ENCODE measurements at places on chromosomes 12 and 14. TPM values are rescaled to one million over a fixed set of nuclear protein-coding genes. Genes with fewer than 3 reads are reported as not detected.

SYT10 gene
- total RNA-seq = 0.34 TPM

OTX2 gene
- not detected for total RNA-seq

GNG2 gene
- 52.2 TPM for total RNA-seq

LRRK2 gene
- 3.3 TPM for total RNA-seq

AQP2 gene
- total RNA-seq = not detected

ADGRD1 gene
- total RNA-seq = 12.9 TPM

NEUROD4 gene
- total RNA-seq = not detected

SRRM4 gene
- not detected for total RNA-seq

LRRIQ1 gene
- total RNA-seq = not detected

ACVRL1 gene
- total RNA-seq = 261 TPM

KCNH3 gene
- not detected for total RNA-seq

LPCAT3 gene
- total RNA-seq = 102 TPM

TAS2R19 gene
- total RNA-seq = 6.8 TPM

ATXN3 gene
- 29.2 TPM for total RNA-seq

C12orf76 gene
- 8.8 TPM for total RNA-seq

PROX2 gene
- 0.09 TPM for total RNA-seq

GLS2 gene
- 0.51 TPM for total RNA-seq

USP44 gene
- 1.7 TPM for total RNA-seq

IQSEC3 gene
- 2.3 TPM for total RNA-seq

KIAA0586 gene
- total RNA-seq = 17.4 TPM

RHEBL1 gene
- 0.58 TPM for total RNA-seq

HCAR2 gene
- 1.5 TPM for total RNA-seq

DACT1 gene
- total RNA-seq = 2.3 TPM

GDF3 gene
- not detected for total RNA-seq

ACSM4 gene
- total RNA-seq = not detected

RAPGEF3 gene
- 15.6 TPM for total RNA-seq

RNU4-1 gene
- 4,015 TPM for total RNA-seq

IL26 gene
- total RNA-seq = not detected

OS9 gene
- 282 TPM for total RNA-seq

TMEM52B gene
- not detected for total RNA-seq

C12orf50 gene
- 0.06 TPM for total RNA-seq

GPN3 gene
- total RNA-seq = 12.4 TPM

KRT73 gene
- total RNA-seq = not detected

AGAP2 gene
- total RNA-seq = 2.2 TPM

SERPINA9 gene
- total RNA-seq = not detected

GZMH gene
- 0.35 TPM for total RNA-seq

DHH gene
- total RNA-seq = 0.46 TPM

PCED1B gene
- total RNA-seq = 2.2 TPM

RNFT2 gene
- total RNA-seq = 2.0 TPM

LGR5 gene
- total RNA-seq = 4.4 TPM

GPRC5A gene
- 320 TPM for total RNA-seq

RPGRIP1 gene
- not detected for total RNA-seq

ADCY6 gene
- 207 TPM for total RNA-seq

MYH6 gene
- 1.4 TPM for total RNA-seq

WASHC4 gene
- total RNA-seq = 34.7 TPM

NYNRIN gene
- total RNA-seq = 15.8 TPM

KRT82 gene
- total RNA-seq = not detected

MLEC gene
- total RNA-seq = 272 TPM

RNASE12 gene
- total RNA-seq = not detected

DLGAP5 gene
- total RNA-seq = 13.7 TPM

NAP1L1 gene
- total RNA-seq = 310 TPM

TMEM179 gene
- 0.82 TPM for total RNA-seq

SAMD15 gene
- total RNA-seq = 0.29 TPM

KIF5A gene
- total RNA-seq = 1.2 TPM

PTCSC3 gene
- total RNA-seq = not detected

BDKRB2 gene
- total RNA-seq = 18.7 TPM

SERPINA12 gene
- total RNA-seq = not detected

DIO2 gene
- 0.41 TPM for total RNA-seq

GYS2 gene
- not detected for total RNA-seq
